CD4-positive, alpha-beta T cell treated with Interleukin-4 for 4 hours (primary cell): ENCODE measurements at places on chromosomes 11 and 22.
A peak's percentile ranks its signal among the peaks of the same experiment; 100 is the strongest.

- DNase-seq = no peak
Observed at GRCh38 chr11:115561116-115561515, 56.9 kb upstream of the CADM1 start.

GRCh38 chr11:86692317-86692716 is 19.9 kb upstream of the ME3 start:
- no peak for DNase-seq

- no peak for DNase-seq
Observed at GRCh38 chr11:76179147-76179546, 27.2 kb downstream of the WNT11 start.

DNA sequence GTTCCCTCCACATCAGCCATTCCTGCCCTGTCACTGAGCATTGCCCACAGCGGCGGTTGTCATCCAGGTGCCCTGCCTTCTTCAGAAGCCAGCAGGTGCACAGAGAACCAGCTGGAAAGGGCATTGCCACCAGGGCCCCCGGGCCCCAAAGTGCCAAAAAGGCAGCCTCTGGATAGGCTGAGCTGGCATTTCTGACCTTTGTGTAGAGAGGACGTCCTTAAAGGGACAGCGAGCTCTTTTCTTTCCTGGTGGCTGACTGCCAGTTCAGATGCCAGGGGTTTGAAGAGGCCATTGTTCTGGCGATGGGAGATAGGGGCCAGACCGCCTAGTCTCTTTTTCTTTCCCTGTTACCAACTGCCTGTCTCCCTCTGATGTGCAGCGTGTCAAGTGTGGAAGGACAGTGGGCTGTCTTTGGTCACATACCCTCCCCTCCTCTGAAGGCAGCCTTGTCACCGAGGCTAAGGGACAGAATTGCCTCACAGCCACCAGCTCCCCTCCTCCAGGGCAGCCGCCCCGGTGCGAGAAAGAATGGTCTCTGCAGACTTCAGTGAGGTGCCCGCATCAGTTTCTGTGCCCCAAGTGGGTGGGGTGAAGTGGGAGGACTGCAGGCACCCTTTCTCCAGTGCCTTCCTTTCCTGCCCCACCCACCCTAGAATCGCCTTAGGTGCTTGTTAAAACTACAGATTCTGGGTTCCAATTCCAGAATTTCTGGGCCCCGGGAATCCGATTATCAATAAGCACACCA is 109.6 kb downstream of the SCN3B start:
- no peak for DNase-seq

DNA sequence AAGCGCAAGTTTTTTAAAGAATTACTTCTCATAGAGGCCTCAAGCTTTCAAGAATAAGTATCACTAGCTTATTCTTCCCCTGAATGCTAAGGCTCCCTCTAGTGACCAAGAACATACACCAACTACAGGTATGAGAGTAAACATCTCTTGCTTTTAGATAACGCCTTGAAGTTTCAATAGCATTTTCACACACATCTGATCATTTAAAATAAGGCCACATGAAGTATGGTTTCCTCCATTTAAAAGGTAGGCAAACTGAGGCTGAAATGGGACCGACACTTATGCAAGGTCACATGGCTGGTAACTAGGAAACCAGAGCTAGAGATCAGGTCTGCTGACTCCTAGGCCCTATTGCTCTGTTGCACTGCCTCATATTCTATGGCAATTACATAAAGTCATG is 66.5 kb downstream of the CCDC34 start:
- no peak for DNase-seq

- no peak for DNase-seq
Observed at GRCh38 chr11:124882339-124883071, 15.2 kb downstream of the ROBO4 start.

DNA sequence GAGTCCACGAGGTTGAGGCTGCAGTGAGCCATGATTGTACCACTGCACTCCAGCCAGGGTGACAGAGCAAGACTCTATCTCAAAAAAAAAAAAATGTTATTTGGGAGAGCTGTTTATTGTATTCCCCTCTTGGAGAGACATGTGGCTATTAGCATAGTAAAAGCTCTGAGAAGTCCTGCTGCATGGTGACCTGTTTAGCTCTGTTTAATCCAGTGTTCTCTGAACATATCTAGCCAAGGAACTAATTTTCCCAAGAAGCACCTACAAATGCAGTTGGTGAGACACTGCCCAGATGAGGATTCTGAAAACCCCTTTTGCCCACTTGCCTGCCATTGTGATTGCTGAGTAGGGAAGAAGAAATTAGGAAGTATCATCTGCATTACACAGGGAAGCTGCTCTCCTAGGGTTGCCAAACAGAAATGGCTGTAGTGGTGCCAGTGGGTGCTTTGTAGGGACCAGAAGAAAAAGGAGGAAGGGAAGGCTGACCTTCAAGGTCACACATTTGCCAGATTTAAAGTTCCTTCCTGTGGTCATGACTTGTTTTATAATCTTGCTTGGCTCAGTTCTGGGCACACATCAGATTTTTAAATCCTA is 15.7 kb downstream of the TIMP3 start:
- no peak for DNase-seq

DNA sequence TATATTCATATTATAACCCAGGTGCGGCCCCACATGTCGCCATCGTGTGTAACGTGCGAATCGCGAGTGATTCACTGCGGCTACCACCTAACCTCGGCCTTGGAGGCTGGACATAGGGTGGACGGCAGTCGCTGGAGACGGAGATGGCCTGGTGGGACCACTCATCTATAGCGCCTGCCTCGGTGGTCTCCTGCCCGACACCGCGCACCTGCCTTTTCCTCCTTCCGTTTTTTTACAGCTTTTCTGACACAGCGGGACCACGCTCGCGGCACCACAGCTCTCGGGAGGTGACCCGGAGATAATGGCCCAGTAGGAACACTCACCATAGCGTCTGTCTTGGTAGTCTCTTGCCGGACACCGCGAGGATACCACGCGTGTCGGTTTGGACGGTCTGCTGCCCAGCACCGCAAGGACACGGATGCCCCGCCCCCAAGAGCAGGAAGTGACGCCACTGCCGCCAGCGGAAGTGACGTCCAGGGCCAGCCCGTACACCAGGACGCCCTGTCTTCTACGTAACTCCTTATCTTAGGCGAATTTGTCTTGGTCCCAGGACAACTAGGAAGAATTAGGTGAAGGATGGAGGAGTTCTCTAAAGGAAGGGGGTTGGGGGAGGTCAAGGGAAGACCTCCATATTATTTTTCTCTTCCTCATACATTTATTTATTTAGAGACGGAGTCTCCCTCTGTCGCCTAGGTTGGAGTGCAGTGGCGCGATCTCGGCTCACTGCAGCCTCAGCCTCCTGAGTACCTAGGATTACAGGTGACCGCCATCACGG is 6.4 kb downstream of the SNU13 start:
- DNase-seq = peak; percentile 75

DNA sequence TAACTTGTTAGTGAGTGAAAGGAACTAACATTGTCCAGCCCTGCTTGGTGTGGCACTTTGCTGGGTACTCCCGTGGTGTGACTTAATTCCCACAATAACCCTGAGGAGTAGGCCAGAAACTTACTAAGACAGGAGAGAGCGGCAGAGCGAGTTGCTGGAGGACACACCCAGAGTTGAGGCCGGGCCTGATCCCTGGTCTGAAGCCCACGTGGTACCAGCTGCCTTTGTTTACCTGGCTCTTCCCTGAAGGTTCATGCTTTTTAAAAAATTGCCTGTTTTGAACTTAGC is 594 bp downstream of the MPST start:
- DNase-seq = no peak

DNA sequence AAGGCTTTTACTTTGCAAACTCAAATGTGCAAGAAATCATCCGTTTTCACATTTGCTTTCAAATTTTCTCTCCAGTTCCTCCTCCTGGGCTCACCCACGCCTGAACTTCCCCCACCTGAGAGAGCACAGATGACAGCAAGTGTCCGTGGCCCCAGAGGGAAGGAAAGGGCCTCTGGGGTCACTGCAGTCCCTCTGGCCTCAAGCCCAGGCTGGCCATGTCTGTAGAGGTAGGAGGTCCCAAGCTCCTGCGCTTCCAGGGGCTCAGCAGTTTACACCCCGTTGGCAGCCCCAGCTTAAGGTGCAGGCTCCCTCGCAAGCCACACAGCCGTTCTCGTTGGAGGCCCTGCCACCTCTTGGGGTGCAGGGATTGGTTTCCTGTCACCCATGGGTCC is 40.5 kb upstream of the PRDM11 start:
- no peak for DNase-seq
